Natural killer cell (primary cell): ENCODE measurements at places on chromosomes 16 and 17. TPM values are rescaled to one million over a fixed set of nuclear protein-coding genes. Genes with fewer than 3 reads are reported as not detected.

The TRIM72 gene
- total RNA-seq, result not detected

The SHBG gene
- total RNA-seq, result not detected

The CDRT4 gene
- total RNA-seq, result 11.8 TPM

The CDH5 gene
- not detected for total RNA-seq

The CD7 gene
- total RNA-seq, result 464 TPM

The LGALS9 gene
- 102 TPM for total RNA-seq

The CBFA2T3 gene
- 2.5 TPM for total RNA-seq

The HOXB9 gene
- total RNA-seq, result 0.12 TPM

The NPTX1 gene
- 1.0 TPM for total RNA-seq

The KRTAP4-9 gene
- total RNA-seq, result not detected

DNA sequence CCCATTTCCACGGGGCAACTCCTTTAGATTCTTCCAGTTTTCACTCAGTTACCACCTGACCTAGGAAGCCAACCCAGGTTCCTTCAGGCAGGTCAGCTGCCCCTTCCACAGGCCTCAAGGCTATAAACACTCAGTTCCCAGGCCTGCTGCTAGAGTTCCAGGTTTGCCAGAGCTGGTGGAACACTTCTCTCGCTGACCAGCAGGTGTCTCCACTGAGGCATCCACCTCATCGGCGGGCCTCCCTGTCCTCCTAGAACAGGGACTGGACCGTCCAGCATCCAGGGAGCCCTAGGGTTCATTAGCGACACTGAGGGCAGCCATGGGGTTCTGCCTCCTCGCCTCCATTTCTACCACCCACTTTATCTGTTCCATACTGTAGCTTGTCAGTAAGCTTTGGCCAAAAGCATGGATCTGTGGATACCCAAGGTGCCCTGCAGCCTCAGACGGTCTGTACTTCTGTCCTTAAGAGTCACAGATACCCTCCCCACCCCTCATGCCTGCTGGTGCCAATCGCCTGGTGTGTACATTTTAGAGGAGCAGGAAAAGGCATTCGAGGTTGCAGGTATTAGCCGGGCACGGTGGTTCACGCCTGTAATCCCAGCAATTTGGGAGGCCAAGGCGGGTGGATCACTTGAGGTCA lies 29.0 kb downstream of the PIMREG start:
- DNase-seq, result peak; percentile 64

DNA sequence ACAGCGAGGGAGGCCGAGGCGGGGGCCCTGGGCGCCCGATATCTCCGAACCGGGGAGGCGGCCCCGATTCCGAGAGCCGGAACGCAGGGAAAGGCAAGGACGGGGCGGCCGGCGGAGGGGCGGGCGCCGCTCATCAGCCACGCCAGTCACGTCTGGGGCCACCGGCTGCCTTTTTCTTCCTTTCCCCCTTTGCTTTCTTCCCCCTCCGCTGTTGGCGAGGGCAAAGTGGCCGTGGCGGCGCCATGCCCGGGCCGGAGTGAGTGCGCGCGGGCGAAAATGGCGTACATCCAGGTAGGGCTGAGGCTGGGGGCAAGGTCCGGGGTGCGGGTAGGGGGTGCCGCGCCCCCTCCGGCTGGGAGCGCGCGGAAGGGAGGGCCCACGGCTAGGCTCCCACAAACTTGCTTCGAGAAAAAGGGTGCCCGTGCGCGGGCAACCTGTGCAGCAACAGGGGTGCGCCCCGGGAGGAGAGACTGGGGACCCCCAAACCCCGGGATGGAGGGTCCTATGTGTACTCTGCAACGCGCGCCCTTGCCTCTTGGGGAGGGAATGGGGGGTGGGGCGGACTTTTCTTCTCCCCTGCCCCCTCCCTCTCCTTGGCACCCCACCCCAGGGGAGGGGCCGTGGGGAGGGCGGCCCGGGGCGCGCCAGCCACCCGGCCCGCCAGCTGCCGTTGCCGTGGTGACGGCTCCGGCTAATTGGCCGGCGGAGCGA lies 486 bp downstream of the SYT17 start:
- no peak for DNase-seq

- peak; percentile 6 for DNase-seq
Observed at GRCh38 chr17:61495161-61495857, 43.1 kb downstream of the TBX4 start.

GRCh38 chr16:68253721-68254120 lies 8.5 kb downstream of the PLA2G15 start:
- DNase-seq, result no peak

GRCh38 chr17:32341141-32341856 lies 674 bp downstream of the C17orf75 start:
- no peak for DNase-seq

- no peak for DNase-seq
Observed at GRCh38 chr16:49472598-49472997, 99.0 kb downstream of the C16orf78 start.

- DNase-seq, result no peak
Observed at GRCh38 chr16:55179411-55179810, 144.6 kb upstream of the IRX6 start.

- no peak for DNase-seq
Observed at GRCh38 chr17:40978575-40979151, 5.5 kb downstream of the KRT40 start.

DNA sequence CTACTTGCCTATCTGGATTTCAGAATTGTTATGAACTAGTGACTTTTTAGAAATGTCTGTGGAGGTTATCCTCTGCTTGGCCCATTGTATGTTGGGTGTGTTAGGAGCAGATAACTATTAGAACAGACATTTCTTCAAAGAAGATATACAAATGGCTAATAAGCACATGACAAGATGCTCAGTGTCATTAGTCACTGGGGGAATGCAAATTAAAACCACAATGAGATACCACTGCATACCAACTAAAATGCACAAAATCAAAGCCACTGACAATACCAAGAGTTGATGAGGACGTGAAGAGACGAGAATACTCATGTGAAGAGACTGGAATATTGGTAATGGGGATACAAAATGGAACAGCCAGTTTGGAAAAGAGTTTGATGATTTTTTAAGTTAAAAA lies 39.2 kb downstream of the CEP112 start:
- no peak for DNase-seq

DNA sequence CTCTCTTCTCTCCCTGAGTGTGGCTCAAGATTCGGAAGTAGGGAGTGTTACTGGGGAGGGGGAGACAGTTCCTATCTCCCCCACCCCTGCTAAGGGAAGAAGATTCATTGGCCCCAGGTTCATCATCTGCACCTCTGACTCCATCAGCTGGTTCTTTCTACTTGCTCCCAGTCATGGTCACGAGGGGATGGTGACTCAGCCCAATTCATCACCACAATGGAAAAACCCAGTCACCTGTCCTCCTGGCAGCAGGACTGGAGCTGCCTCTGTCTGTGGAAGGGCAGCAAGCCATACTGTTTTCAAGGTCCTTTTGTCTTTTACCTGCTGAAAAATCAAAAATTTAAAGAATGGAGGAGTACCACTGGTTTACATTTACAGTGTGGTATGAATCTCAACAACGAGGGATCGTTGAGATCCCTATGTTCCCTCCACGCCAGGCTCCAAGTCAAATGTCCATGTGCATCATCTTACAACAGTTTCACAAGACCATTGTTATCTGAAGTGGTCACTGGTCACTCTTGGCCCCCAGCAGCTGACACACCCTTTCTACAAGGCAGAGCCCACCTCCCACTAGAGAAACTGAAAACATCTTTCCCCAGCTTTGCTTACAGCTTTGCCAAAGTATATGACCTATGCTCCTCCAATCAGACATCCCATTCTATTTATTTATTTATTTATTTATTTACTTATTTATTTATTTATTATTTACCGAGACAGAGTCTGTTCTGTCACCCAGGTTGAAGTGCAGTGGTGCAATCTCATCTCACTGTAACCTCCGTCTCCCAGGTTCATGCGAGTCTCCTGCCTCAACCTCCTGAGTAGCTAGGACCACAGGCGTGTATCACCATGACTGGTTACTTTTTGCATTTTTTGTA lies 40.4 kb upstream of the NDRG4 start:
- no peak for DNase-seq

- peak; percentile 77 for DNase-seq
Observed at GRCh38 chr17:68248199-68248825, 469 bp downstream of the AMZ2 start.

DNA sequence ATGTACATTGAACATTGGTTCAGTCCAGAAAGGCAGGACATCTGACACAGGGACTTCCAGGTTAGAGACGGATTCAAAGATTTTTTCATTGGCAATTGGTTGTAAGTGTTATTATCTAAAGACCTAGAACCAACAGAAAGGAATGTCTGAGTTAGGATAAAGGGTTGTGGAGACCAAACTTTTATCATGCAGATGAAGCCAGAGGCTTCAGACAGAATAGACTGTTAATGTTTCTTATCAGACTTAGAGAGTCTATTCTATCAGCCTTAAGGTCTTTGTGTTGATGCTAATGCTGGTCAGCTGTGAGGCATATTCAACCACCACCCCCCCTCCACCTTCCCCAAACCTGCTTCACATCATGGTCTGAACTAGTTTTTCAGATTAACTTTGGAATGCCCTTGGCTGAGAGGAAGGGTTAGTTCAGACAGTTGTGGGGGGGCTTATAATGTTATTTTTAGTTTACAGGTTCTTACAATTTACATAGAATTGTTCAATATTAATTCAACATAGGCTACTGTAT lies 2.1 kb upstream of the ITGB3 start:
- no peak for DNase-seq

DNA sequence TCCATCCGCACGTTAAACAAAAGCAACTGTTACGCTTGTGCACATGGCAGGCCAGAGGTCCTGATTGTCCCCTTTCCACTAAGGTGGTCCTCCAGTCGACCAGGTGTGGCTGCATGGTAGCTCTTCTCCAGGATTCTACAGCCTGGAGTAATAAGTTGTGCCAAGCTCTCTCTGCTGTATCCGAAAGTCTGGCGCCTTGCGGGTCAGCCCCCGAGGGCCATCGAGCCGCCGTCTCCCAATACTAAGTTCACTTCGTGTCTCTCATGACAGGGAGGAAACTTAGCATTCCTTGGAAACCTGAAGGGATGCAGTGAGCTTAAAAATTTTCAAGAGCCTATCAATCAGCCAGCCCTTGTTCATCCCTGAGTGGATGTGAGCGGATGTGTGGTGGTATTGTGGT lies 5.3 kb upstream of the ENDOV start:
- no peak for DNase-seq

GRCh38 chr16:788399-789126 lies at the start of gene CHTF18:
Gene CHTF18, plus strand, starts transcription at chr16:788620. Its CDS starts 65 bp downstream, at chr16:788685.
- peak; percentile 95 for DNase-seq

DNA sequence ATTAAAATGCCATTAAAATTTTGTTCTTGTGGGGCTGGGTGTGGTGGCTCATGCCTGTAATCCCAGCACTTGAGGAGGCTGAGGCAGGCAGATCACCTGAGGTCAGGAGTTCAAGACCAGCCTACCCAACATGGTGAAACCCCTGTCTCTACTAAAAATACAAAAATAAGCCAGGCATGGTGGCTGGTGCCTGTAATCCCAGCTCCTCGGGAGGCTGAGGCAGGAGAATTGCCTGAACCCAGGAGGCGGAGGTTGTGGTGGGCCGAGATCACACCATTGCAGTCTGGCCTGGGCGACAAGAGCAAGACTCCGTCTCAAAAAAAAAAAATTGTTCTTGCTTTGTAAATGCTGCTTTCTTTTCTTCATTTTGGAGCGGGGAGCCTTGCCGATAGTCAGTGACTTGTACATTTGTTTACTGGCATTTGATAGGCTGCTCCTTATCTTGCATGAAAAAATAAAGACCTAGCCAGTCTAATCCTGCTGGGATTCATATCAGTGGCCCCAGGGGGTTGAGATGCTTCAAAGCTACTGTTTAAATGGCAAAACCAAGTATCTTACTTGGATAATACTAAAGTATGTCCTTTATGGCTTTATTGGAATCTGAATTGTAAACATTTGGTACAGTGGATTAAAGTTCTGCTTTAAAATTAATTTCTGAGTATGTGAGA lies 3.3 kb upstream of the CLTC start:
- no peak for DNase-seq

DNA sequence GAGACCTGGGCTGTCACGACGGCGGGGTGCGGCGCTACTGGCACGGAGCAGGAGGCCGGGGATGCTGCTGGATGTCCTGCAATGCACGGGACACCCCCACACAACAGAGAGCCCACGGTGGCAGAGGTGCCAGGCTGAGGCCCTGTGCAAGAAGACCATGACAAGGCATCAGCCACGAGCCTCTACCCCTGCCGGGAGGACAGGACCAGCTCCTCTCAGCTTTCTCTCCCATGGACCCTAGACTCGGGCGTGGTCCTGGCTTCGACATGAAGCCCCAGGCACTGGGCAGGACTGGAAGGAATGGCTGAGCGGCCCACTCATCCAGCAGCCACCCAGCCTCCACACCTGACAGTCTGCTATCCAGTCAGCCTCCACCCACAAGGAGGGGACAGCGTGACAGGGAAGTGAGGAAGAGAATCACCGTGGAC lies 25.6 kb downstream of the SLC7A5 start:
- no peak for DNase-seq

GRCh38 chr16:10200637-10201586 lies 18.7 kb upstream of the GRIN2A start:
- no peak for DNase-seq

DNA sequence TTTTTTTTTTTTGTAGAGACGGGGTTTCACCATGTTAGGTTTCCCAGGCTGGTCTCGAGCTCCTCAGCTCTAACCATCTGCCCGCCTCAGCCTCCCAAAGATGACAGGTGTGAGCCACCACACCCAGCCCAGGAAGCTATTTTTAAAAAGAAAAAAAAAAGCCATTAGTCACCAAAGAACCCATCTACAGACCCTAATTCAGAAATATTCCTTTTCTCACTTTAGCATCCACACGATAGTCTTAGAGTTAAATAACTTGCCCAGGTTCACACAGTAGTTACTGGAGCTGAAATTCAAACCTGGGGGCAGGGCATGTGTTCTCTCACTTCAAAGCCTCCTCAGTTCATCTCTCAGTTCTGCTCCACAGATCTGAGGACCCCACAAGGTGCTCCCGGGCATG lies 70.3 kb upstream of the NOL11 start:
- DNase-seq, result no peak

GRCh38 chr16:11356573-11357331 lies 11.5 kb downstream of the RMI2 start:
- DNase-seq, result peak; percentile 41

- DNase-seq, result no peak
Observed at GRCh38 chr16:73092236-73092781, 44.4 kb upstream of the ZFHX3 start.
